ENCODE measurements at places on chromosomes 1 and 21.

- DNase-seq, result no peak
These were observed 38.5 kb downstream of the IGFN1 start for GRCh38 chr1:201229095-201229494.

- no peak for DNase-seq
These were observed 74.8 kb downstream of the PLD5 start for GRCh38 chr1:242449661-242450060.

DNA sequence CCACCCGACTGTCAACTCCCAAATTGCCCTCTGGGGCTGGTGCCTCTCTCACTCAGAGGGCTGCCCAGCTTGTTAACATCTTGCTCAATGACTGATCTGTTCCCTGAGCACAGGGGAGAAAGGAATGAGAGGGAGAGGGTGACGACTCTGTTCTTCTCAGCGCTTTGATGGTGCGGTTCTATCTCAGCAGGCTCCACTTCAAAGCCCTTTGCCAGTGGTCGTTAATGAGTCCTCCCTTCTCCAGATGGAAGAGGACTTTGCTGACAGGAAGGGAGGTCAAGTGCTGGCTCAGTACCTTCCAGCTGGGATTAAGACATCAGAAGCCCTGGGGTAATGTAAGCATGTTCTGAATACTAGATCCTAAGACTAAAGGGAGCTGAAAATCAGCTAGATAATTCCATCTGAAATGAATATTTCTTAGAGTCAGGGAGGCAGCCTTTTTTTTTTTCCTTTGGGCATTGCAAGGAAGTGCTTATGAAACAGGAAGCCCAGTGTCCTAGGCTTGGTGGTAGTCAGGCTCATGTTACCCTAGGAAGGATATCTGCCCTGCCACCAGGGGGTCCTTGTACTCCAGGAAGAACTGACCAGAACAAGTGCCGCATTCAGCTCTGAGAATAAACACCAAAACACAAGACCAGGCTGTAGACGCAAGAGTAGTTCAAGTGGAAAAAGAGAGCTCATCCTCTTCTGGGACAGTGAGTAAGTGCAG, 4.7 kb downstream of the FMOD start:
- no peak for DNase-seq

GRCh38 chr1:235503403-235504121, 690 bp downstream of the B3GALNT2 start:
- peak; percentile 29 for DNase-seq

GRCh38 chr1:6612641-6613360, 730 bp upstream of the PHF13 start:
- DNase-seq, result no peak

DNA sequence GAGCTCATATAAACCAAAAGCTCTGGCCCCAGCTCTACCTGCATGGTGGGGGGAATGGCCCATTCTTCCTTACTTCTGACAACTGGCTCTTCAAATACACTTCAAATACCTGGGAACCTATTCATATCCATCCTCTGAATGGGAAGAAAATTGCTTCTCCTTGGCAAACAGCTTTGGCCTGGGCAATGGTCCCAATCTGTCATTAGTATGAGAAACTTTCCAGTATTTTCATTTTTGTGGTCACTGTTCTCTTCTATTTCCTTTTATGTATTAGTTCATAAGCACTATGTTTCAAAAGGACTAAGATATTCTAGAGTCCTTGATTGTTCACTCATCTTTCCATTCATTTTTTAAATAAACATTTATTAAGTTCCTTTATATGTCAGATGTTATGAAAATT, 5.2 kb upstream of the HSD3B2 start:
- no peak for DNase-seq

DNA sequence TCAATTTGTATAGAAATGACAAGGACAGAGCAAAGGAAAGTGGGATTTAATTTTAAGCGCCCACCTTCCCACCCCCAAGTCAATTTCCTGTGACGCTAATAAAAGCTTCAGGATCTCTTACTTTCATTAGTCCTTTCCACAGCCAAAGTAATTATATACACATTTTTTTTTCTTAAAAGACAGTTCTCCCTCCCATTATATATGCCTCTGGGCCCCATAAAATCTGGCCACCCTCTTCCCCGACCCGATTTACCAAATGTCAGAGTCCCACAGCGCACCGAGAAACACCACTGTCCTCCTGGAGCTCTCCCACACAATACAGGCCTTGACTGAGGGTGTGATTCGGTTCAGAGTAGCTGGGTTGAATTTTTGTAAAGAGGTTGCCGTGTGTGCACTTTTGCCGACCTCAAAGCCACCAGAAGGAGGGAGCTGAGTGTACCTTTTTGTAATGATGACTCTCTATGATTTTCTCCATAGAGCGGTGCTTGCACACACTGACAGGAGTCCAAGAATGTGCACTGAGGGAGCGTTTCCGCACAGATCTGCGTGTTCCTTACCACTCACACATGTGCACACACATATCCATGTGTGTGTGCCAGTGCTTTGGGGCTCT, 26.2 kb upstream of the IL10 start:
- DNase-seq, result peak; percentile 58

GRCh38 chr1:1144843-1145546, 28.7 kb upstream of the TTLL10 start:
- no peak for DNase-seq

- DNase-seq, result no peak
These were observed 1597.8 kb downstream of the PLA2G4A start for GRCh38 chr1:188426561-188426960.

GRCh38 chr1:158932171-158932570, 819 bp downstream of the PYHIN1 start:
- peak; percentile 42 for DNase-seq

GRCh38 chr1:163744301-163744887, 422.6 kb downstream of the NUF2 start:
- peak; percentile 17 for DNase-seq

GRCh38 chr1:23475641-23476040, 8.3 kb downstream of the ASAP3 start:
- DNase-seq, result no peak

Measured in activated CD4-positive, alpha-beta T cell treated with anti-CD3 and anti-CD28 coated beads, Interleukin-10, Interleukin-2, amounts not matched to agents 100 ng/mL and 50 ng/mL, durations not matched to agents 16 hours and 8 hours (primary cell).